ENCODE measurements at places on chromosomes 16 and 17.

DNA sequence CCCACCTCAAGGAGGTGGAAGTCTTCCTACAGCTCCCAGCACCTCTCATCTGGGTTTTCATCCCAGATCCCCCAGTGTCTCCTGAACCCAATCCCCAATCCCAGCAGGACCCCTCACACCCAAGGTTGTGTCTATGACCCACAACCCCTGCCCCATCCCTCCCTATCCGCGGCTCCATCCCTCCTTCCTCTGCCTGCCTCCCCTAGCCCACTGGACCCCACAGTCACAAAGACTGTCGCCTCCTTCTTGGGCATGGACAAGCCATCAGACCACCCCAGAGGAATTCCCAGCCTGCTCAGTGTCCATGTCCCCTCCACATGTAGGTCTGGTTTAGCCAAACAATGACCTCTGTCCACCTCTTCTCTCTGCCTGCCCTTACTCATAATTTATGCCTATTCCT, 12.3 kb downstream of the CES1 start:
- no peak for DNase-seq

- DNase-seq, result no peak
These were observed 13.2 kb downstream of the CMTM3 start for GRCh38 chr16:66617728-66618127.

GRCh38 chr17:29407856-29408255, 17.7 kb downstream of the TAOK1 start:
- DNase-seq, result no peak

DNA sequence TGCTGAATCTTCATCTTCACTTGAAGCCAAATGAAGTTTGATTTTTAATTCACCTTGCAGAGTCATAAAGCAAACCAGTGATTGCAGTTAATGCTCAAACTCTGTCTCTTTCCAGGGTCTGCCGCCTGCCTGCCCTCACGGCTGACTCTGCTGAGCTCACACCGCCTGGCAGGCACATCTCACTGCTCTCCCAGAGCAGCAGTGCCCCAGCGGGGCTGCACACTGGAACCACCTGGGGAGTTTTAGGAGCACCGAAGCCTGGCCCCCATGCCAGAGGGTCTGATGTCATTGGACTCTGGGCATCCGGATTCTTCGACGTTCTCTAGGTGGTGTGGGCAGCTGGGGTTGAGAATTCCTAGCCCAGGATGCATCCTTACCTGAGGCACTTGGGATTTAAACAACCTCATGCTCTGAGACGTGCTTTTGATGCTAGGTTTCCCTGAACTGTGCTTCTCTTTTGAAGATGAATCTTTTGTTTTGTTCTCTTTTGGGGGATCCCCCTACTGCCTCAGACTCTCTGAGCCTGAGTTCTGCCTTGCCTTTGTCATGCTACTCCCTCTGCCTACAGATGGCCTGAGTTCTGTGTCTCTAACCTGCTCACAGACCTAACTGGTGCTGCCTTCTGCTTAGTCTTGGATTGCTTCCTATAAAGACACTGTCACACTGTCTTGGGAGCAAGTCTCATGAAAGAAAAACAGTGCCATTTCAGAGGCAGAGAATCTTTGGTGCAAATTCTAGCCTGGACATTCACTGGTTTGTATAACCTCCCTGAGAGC, 438.1 kb upstream of the CCL2 start:
- no peak for DNase-seq

DNA sequence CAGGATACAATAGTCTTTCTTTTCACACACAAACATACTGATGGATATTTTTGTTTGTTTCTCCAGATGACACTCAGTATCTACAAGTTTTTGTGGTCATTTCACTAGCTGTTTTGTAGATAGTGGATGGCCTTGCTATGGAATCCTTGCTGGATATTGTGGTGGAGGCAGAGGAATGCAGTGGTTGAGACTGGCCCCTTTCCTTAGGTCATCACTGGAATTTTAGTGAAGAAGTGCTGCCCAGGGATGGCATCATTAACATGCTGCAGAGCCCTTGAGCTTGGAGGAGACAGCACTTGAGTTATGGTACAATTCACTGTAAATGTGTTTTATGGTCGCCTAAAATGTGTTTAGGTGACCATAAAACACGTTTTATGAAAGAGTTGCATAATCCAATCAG, 455.9 kb upstream of the HSBP1 start:
- DNase-seq, result no peak

DNA sequence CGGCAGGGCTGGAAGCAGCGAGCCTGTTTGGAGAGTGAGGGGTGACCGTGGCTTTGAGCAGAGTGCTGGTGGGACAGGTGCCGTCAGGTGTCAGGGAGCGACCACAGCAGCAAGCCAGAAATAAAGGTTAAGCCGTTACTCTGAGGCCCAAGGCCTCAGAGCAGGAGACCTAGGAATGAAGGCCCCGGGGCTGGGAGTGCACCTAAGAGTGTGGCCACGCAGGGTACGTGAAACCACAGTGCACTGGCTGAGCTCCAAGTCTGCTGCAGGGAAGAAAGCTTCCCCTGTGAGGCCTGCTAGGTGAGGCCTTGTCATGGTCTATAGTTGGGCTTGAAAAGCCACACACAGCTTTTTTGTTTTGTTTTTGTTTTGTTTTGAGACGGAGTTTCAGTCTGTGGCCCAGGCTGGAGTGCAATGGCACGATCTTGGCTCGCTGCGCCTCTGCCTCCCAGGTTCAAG, 8.7 kb downstream of the CLUAP1 start:
- peak; percentile 29 for DNase-seq

GRCh38 chr17:40632216-40632615, 15.4 kb downstream of the SMARCE1 start:
- no peak for DNase-seq

DNA sequence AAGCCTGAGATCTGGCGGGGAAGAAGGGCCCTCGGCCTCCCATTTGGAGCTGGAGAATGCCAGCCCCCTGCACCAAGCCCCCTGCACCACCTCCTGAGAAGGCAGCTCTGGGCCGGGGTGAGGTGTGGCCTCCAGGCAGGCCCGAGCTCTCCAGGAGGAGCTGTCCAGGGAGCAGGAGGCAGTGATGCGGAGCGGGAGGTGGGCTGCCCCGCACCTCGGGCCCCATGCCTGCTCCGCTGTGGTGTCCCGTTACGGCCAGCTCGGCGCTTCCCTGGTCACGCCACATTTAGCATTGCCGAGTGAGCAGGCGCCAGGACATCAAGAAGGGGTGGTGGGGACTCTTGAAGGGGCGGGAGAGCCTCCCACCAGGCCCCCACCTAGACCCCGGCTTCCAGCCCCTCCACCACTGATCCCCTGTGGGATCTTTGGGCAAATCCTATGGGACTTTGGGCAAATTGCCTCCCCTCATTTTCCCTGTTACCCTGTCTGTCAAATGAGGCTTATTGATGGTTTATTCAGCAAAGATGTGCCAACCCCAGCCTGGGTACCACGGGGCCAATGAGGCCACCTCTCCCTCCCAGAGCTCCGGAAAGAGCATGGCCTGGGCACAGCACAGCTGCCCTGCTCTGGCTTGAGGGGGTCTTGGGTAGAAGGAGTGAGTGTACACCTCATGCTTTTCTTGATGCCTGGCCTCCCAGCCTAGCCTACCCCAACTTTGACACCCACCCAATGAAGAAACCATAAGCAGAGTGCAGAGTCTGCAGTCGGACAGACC, 15.3 kb downstream of the FOXN1 start:
- no peak for DNase-seq

DNA sequence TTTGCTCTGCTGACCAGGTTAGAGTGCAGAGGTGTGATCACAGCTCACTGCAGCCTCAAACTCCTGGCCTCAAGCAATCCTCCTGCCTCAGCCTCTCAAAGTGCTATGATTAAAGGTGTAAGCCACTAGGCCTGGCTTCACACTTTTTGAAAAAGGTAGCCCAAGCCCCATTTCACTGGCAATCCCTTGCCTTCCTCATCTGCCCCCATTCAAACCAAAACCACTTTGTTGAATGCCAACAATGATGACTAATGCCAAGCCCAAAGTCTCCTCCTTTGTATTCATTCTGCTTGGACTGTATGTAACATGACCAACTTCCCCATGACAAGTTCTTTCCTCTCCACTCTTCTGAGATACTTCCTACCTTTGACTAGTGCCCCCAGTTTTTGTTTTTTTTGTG, 33.1 kb downstream of the N4BP1 start:
- DNase-seq, result no peak

- DNase-seq, result peak; percentile 76
These were observed at the start of gene EVPL for GRCh38 chr17:76027159-76027839. Gene EVPL, minus strand, starts transcription at chr17:76027306. Its CDS starts 108 bp downstream, at chr17:76027198.

DNA sequence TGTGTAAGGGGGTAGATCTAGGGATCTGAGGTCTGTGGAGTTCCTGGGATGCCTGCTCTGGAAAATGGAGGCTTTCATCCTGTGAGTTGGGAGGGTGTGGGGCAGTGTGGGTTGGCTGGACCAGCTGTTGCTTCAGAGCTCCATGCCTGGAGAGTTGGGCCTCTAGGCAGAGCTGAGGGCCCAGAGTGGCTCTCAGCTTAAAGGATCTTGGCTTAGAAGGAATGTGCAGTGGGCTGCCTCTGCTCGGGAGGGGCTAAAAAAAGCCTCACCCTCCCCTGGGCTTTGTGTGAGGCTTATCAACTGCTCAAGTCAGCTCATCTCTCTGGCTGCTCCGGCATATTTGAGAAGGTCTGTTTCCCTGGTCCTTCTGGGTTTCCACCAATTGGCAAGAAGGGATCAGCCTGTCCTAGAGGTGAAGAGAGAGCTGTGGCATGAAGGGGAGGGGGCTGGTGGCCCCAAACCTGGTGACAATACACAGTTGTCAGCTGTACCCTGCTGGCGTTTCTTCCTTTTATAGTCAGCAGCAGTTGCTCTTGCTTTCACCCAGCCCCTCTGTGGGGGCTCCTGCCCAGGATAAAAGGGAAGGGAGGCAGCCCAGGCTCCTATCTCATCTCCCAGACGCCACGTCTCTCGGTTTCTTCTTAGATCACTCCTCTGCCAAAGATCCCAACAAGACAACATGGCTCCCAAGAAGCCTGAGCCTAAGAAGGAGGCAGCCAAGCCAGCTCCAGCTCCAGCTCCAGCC, at the start of gene MYL4:
TSS of gene MYL4 (plus strand) at position 605 of the 745 bp plus-strand sequence. CDS start at position 680, 75 bp downstream.
- peak; percentile 61 for DNase-seq

Data from umbilical cord (tissue), 2 donors.